ENCODE measurements at places on chromosomes 2 and 18. TPM values are rescaled to one million over a fixed set of nuclear protein-coding genes. Genes with fewer than 3 reads are reported as not detected.

SLC16A14 gene
- 26.7 TPM for total RNA-seq

- H3K27ac ChIP-seq, result no peak overlapping the region
- H3K4me3 ChIP-seq, result no peak overlapping the region
- peaks cover 47% of the 10 kb centered on the region for H3K4me1 ChIP-seq
These were observed 4.0 kb upstream of the WNT10A start for GRCh38 chr2:218876562-218877219.

GRCh38 chr18:50906843-50907242, 27.9 kb downstream of the ME2 start:
- H3K4me3 ChIP-seq, result no peak overlapping the region
- no peak for DNase-seq
- H3K27me3 ChIP-seq, result no peaks in the 10 kb centered on the region
- no peak overlapping the region for H3K27ac ChIP-seq
- peaks cover 4% of the 10 kb centered on the region for H3K36me3 ChIP-seq

ADRA2B gene
- 0.79 TPM for total RNA-seq

GRCh38 chr2:172564376-172564775, 8.5 kb downstream of the PDK1 start:
- no peaks in the 10 kb centered on the region for H3K4me1 ChIP-seq
- DNase-seq, result no peak
- no peak overlapping the region for H3K27ac ChIP-seq
- H3K4me3 ChIP-seq, result no peak overlapping the region
- no peaks in the 10 kb centered on the region for H3K27me3 ChIP-seq

DNA sequence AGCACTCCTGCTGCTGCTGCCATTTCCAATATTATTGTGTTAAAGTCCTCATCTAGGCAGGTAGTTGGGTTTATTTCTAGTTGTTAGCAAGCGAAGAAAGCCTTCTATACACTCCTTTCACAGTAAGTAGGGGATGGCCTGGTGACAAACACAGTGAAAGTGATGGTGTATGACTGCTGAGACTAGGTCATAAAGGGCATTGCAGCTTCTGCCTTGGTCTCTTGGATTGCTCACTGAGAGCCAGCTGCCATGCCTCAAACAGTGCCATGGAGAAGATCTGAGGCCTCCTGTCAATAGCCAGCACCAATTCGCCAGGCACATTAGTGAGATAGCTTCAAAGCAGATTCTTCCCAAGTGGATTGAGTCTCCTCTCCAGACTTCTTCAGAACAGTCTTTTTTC, 27.6 kb upstream of the MSTN start:
- H3K4me3 ChIP-seq, result no peak overlapping the region
- no peaks in the 10 kb centered on the region for H3K4me1 ChIP-seq
- H3K36me3 ChIP-seq, result no peaks in the 10 kb centered on the region
- DNase-seq, result no peak
- no peak overlapping the region for H3K27ac ChIP-seq
- no peaks in the 10 kb centered on the region for H3K27me3 ChIP-seq

- DNase-seq, result no peak
- no peak overlapping the region for H3K4me3 ChIP-seq
- H3K27me3 ChIP-seq, result no peaks in the 10 kb centered on the region
- peaks cover 22% of the 10 kb centered on the region for H3K4me1 ChIP-seq
These were observed 204.6 kb downstream of the EIPR1 start for GRCh38 chr2:3173031-3173430.

CFAP210 gene
- 3.0 TPM for total RNA-seq

CPLX4 gene
- total RNA-seq, result 0.20 TPM

IL36A gene
- not detected for total RNA-seq

DNA sequence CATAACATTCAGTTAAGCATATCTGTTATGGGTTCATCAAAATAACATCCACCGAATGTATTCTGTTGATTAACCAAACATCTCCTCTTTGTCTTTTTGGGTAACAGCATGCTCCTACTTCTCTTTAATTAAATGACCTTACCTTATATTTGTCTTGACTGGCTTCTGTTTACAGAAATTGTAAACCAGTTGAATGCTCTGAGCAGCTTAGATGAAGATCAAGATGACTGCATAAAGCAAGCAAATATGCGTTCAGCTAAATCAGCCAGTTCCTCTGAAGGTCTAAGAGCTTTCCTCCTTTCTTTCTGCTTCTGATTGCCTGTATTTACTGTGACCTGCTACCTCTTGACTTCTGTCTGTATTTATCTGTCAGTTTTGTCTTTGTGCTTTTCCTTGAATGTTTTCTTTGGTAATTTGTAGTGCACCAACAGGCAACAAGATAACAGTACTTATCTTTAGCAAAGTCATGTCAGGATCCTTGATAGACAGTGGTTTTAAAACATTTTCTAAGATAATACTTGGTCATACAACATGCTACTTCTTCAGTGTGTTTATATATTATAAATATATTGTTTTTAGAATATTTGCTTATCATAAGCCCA, 152.8 kb downstream of the EHBP1 start:
- no peak overlapping the region for H3K27ac ChIP-seq
- no peak overlapping the region for H3K4me3 ChIP-seq
- no peaks in the 10 kb centered on the region for H3K27me3 ChIP-seq

- DNase-seq, result no peak
- no peaks in the 10 kb centered on the region for H3K36me3 ChIP-seq
- H3K4me3 ChIP-seq, result no peak overlapping the region
- H3K4me1 ChIP-seq, result no peaks in the 10 kb centered on the region
These were observed 453.2 kb downstream of the PTPRM start for GRCh38 chr18:8020132-8020846.

DNA sequence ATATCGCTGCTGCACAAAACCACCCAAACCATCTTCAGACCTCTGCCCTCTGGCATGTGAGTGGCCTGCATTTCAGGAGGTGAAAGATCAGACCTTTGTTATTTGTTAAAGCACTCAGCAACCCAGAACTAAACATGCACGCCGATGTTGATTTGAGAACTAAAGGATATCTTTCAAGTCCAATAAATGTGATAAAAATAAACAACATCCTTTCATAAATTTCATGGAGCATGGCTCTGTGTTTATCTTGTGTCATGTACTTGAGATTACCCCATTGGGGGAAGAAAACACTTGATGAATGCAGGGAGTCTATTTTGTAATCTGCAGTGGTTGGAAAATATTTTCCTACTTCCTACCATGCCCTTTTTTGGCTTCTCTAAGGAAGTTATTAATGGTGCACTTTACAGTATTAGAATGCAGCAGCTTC, 70.8 kb upstream of the GATA6 start:
- no peaks in the 10 kb centered on the region for H3K27me3 ChIP-seq
- no peaks in the 10 kb centered on the region for H3K36me3 ChIP-seq
- H3K27ac ChIP-seq, result no peak overlapping the region
- no peak overlapping the region for H3K4me3 ChIP-seq
- H3K4me1 ChIP-seq, result peaks cover 4% of the 10 kb centered on the region

FKBP7 gene
- total RNA-seq, result 59.1 TPM

MAIP1 gene
- total RNA-seq, result 17.1 TPM

GRCh38 chr2:164080486-164080885, 344.7 kb upstream of the FIGN start:
- H3K4me1 ChIP-seq, result no peaks in the 10 kb centered on the region
- no peak overlapping the region for H3K4me3 ChIP-seq
- DNase-seq, result no peak
- no peak overlapping the region for H3K27ac ChIP-seq
- no peaks in the 10 kb centered on the region for H3K27me3 ChIP-seq

- H3K36me3 ChIP-seq, result no peaks in the 10 kb centered on the region
- H3K27ac ChIP-seq, result no peak overlapping the region
- H3K4me3 ChIP-seq, result no peak overlapping the region
- no peaks in the 10 kb centered on the region for H3K27me3 ChIP-seq
These were observed 682.0 kb upstream of the ID2 start for GRCh38 chr2:7999683-8000476.

- peak overlapping the region; percentile 42 for H3K27ac ChIP-seq
- H3K4me3 ChIP-seq, result no peak overlapping the region
- H3K4me1 ChIP-seq, result no peaks in the 10 kb centered on the region
- no peaks in the 10 kb centered on the region for H3K27me3 ChIP-seq
- no peak for DNase-seq
- H3K36me3 ChIP-seq, result no peaks in the 10 kb centered on the region
These were observed 109.1 kb upstream of the CYP1B1 start for GRCh38 chr2:38185012-38185491.

CCDC74B gene
- 17.6 TPM for total RNA-seq

DNA sequence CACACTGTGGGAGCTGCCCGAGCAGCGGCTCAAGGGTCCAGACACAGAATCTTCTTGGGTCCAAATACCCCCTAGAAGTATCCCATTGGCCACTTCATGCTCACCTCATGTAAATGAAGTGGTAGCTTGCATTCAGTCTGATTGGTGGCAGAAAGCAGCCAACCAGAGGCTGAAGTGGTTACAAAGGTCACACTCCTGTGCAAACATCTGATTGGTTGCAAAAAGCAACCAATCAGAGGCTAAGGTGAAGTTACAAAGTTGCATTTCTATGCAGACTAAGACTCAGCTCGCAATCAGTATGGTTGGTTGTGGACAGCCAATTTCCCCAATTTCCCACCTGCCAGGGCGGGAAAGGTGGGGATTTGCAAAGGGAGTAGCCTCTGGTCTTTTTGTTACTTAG, 94.3 kb downstream of the DGKD start:
- no peak overlapping the region for H3K27ac ChIP-seq
- H3K27me3 ChIP-seq, result no peaks in the 10 kb centered on the region
- H3K4me3 ChIP-seq, result no peak overlapping the region
- H3K36me3 ChIP-seq, result peaks cover 93% of the 10 kb centered on the region
- no peak for DNase-seq

Measured in spinal cord (tissue), 10 donors.